ENCODE measurements at places on chromosomes 7 and 10.

- peaks cover 20% of the 10 kb centered on the region for H3K4me1 ChIP-seq
- no peak overlapping the region for H3K27ac ChIP-seq
- H3K4me3 ChIP-seq = no peak overlapping the region
- H3K27me3 ChIP-seq = no peaks in the 10 kb centered on the region
- no peaks in the 10 kb centered on the region for H3K36me3 ChIP-seq
- no peak for DNase-seq
Measured at GRCh38 chr7:33072471-33072870, 9.9 kb upstream of the NT5C3A start.

- H3K27me3 ChIP-seq = no peaks in the 10 kb centered on the region
- no peak overlapping the region for H3K27ac ChIP-seq
- H3K4me3 ChIP-seq = no peak overlapping the region
- H3K36me3 ChIP-seq = no peaks in the 10 kb centered on the region
Measured at GRCh38 chr10:79335470-79336235, 11.6 kb upstream of the PPIF start.

- H3K36me3 ChIP-seq = no peaks in the 10 kb centered on the region
- H3K4me3 ChIP-seq = no peak overlapping the region
- H3K27ac ChIP-seq = no peak overlapping the region
- DNase-seq = no peak
- no peaks in the 10 kb centered on the region for H3K27me3 ChIP-seq
Measured at GRCh38 chr7:5700391-5700985, 81.0 kb downstream of the RNF216 start.

- no peaks in the 10 kb centered on the region for H3K4me1 ChIP-seq
- H3K36me3 ChIP-seq = no peaks in the 10 kb centered on the region
- H3K4me3 ChIP-seq = no peak overlapping the region
- H3K27me3 ChIP-seq = peaks cover 20% of the 10 kb centered on the region
- no peak for DNase-seq
Measured at GRCh38 chr10:111103196-111103840, 26.5 kb downstream of the ADRA2A start.

- no peak for DNase-seq
- H3K36me3 ChIP-seq = no peaks in the 10 kb centered on the region
- H3K4me3 ChIP-seq = no peak overlapping the region
- H3K4me1 ChIP-seq = no peaks in the 10 kb centered on the region
Measured at GRCh38 chr10:44647877-44648542, 263.1 kb upstream of the CXCL12 start.

DNA sequence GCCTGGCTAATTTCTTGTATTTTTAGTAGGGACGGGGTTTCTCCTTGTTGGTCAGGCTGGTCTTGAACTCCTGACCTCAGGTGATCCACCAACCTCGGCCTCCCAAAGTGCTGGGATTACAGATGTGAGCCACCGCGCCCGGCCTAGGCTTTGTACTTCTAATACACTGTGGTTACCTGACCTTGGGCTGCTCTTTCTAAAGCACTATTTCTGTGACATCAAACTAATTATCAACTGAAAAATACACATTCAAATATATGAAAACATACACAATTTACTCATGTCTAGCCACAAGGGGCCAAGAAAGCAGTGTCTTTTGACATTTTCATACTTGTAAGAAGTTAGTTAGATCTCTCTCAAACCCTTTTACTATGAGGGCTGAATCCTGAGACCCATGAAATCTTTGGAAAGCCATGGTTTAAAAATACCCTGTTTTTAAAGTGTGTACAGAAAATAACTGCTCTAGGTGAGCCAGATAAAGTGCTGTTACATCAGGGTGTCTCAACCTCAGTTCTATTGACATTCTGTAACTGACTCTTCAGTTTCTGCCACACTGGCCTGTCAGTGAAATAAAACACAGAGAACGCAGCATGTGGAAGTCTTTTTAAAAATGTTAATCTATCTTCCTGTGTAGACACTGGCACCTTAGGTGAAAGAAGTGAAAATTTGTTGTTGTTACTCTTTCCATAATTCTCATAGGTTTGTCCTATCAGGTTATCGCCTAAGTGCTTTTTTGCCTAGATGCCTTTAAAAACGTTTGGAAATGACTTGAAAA is 58.8 kb downstream of the CREM start:
- DNase-seq = no peak
- no peaks in the 10 kb centered on the region for H3K4me1 ChIP-seq
- no peak overlapping the region for H3K4me3 ChIP-seq

- H3K4me1 ChIP-seq = peaks cover 1% of the 10 kb centered on the region
- H3K27ac ChIP-seq = no peak overlapping the region
- no peaks in the 10 kb centered on the region for H3K27me3 ChIP-seq
Measured at GRCh38 chr7:41792120-41792519, 89.2 kb upstream of the INHBA start.

- DNase-seq = no peak
- H3K27ac ChIP-seq = no peak overlapping the region
- H3K36me3 ChIP-seq = no peaks in the 10 kb centered on the region
- H3K4me3 ChIP-seq = no peak overlapping the region
Measured at GRCh38 chr7:143199040-143199439, 15.8 kb downstream of the TAS2R39 start.

DNA sequence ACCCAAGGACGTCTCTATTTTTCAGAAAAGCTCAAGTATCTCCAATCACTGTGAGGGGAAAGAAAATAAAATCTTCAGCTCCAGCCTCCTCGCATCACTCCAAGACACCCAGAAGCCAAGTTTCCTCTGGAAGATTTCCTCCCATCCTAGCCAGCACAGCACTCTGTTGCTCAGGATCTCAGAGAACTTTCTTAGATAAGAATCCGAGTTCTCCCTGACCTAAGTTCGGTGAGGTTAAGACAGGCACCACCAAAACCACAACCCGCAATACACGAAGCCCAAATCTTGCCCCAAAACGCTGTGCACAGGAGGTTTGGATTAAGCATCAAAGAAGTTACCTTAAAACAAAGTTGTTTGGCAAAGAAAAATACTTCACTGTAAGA is 4.2 kb downstream of the FAM53B start:
- peak overlapping the region; percentile 80 for H3K4me3 ChIP-seq
- no peaks in the 10 kb centered on the region for H3K36me3 ChIP-seq
- peak overlapping the region; percentile 86 for H3K27ac ChIP-seq
- DNase-seq = no peak

- peaks cover 37% of the 10 kb centered on the region for H3K4me1 ChIP-seq
- H3K36me3 ChIP-seq = no peaks in the 10 kb centered on the region
- H3K27ac ChIP-seq = no peak overlapping the region
- no peaks in the 10 kb centered on the region for H3K27me3 ChIP-seq
- H3K4me3 ChIP-seq = no peak overlapping the region
- no peak for DNase-seq
Measured at GRCh38 chr7:22728401-22729029, 1.5 kb downstream of the IL6 start.

DNA sequence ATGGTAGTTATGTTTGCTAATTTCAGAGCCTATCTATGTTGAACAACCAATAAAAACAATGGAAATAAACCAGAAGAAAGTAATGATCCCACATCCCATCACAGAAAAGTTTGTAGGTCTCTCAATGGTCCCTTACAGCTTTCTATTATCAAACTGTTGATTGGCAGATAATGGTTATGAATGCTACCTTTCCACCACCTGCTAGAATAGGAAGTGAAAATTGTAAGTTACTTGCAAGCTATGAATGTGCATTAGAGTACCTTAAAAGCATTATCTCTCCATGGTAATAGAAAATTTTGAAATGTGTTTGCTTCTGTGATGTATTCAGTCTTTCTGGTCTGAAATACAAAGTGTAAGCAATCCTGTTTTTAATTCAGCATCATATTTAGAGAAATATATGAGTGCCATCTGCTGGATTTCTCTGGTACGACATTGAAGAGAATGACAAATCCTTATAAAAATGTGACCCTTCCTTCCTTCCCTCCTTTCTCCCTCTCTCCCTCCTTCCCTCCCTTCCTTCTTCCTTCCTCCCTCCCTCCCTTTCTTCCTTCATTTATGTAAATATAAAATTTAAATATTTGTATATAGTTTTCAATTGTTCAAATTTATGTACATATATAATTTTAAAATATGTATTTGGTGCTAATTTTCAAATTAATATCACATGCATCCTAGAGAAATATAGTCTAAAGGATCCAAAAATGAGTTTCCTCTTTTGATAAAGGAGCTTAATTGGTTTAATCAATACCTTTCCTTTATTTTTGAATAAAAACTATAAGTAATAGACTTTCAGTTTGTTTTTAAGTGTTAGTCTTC is 41.4 kb upstream of the PNLIPRP3 start:
- H3K27me3 ChIP-seq = no peaks in the 10 kb centered on the region
- no peaks in the 10 kb centered on the region for H3K4me1 ChIP-seq
- H3K36me3 ChIP-seq = no peaks in the 10 kb centered on the region
- no peak overlapping the region for H3K27ac ChIP-seq

DNA sequence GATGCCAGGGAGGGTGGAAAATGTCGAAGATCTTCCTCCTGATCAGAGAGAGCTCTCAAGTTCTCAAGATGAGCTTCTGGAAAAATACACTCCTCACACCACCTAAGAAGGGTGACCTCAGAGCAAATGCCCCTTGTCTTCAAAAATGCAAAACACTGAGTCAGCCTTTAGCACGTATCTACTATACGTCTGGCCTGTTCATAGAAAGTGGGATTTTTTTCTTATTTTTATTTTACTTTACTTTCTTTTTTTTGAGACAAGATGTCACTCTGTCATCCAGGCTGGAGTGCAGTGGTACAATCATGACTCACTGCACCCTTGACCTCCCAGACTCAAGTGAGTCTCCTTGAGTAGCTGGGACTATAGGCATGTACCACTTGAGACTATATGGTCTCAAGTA is 57.1 kb downstream of the AFAP1L2 start:
- no peak overlapping the region for H3K4me3 ChIP-seq
- no peak for DNase-seq
- H3K36me3 ChIP-seq = no peaks in the 10 kb centered on the region
- H3K27ac ChIP-seq = no peak overlapping the region
- no peaks in the 10 kb centered on the region for H3K27me3 ChIP-seq

GRCh38 chr10:29199941-29200679 is 88.8 kb upstream of the LYZL1 start:
- DNase-seq = no peak
- H3K4me3 ChIP-seq = no peak overlapping the region
- H3K27ac ChIP-seq = no peak overlapping the region
- H3K36me3 ChIP-seq = no peaks in the 10 kb centered on the region
- H3K27me3 ChIP-seq = no peaks in the 10 kb centered on the region
- H3K4me1 ChIP-seq = no peaks in the 10 kb centered on the region

DNA sequence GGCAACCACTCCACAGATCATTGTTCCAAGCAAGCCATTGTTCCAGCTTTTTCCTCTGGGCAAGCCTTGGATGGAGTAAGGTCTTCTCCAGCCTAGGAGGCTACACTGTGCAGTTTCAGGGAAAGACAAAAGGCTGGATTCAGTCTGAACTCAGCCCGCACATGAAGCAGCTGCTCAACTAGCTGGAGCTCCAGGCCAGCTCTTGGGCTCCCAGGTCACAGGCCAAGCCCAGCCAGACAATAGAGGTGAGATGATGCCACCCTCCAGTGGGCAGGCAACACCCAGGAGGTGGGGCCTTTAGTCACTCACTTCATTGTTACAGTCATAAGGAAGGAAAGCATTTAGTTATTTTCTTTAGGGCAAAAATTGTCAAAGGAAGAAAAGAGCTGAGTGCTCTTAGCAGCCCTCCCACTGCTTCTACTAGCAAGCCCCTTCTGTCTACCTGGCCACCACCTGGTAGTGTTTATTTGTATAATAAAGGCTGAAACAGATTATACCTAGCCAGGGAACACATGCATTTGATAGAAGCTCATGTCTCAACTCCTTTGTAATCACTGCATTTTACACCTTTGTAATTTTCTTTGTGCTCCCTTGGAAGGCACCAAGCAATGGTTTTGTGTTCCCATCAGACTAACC is 253.4 kb downstream of the WDR11 start:
- H3K4me3 ChIP-seq = no peak overlapping the region
- no peak for DNase-seq
- H3K27me3 ChIP-seq = no peaks in the 10 kb centered on the region
- no peaks in the 10 kb centered on the region for H3K4me1 ChIP-seq

DNA sequence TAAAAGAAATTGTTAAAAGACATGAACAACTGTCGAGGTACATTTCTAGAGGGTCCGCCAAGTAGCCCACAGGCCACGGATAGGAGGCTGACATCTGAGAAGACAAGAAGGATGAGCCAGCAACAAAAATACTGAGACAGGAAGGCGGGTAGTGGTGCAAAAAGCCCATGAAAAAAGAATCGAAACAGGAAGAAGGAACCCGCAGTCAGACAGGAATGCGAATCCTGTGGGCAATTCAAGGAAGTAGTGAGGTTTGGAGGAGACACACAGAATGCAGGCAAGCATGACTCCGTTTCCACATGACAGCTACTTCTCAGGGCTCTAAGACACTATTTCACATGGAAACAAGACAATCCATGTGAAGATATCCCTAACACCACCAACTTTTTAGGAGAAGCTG is 125.2 kb downstream of the DOCK4 start:
- DNase-seq = no peak
- no peak overlapping the region for H3K27ac ChIP-seq
- H3K4me1 ChIP-seq = peaks cover 59% of the 10 kb centered on the region

- H3K4me1 ChIP-seq = peaks cover 55% of the 10 kb centered on the region
- H3K27me3 ChIP-seq = no peaks in the 10 kb centered on the region
- H3K27ac ChIP-seq = peak overlapping the region; percentile 78
- no peak for DNase-seq
- no peaks in the 10 kb centered on the region for H3K36me3 ChIP-seq
Measured at GRCh38 chr10:78746155-78746763, 322.5 kb upstream of the ZMIZ1 start.

- H3K4me3 ChIP-seq = no peak overlapping the region
- no peak overlapping the region for H3K27ac ChIP-seq
- H3K27me3 ChIP-seq = no peaks in the 10 kb centered on the region
- no peaks in the 10 kb centered on the region for H3K36me3 ChIP-seq
- H3K4me1 ChIP-seq = no peaks in the 10 kb centered on the region
- DNase-seq = no peak
Measured at GRCh38 chr7:137577184-137577583, 233.7 kb upstream of the PTN start.

DNA sequence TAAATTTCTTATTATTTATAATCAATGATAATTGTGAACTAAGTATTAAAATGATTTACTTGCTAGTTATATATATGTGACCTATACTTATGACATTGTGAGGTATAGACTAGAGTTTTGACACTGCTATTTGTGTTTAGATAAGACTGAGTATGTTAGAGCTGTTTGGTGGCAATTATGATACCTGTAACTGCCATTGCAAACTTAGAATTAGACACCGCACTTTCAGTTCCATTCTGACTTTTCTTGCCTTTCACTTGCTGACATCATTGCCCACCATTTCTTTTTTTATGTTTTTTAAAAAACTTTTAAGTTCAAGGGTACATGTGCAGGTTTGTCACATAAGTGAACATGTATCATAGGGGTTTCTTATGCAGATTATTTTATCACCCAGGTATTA is 214.5 kb downstream of the MBL2 start:
- H3K36me3 ChIP-seq = no peaks in the 10 kb centered on the region
- no peak overlapping the region for H3K27ac ChIP-seq
- no peaks in the 10 kb centered on the region for H3K4me1 ChIP-seq
- H3K4me3 ChIP-seq = no peak overlapping the region
- DNase-seq = no peak

GRCh38 chr7:94183289-94183749 is 179.2 kb upstream of the BET1 start:
- H3K4me3 ChIP-seq = no peak overlapping the region
- H3K27me3 ChIP-seq = no peaks in the 10 kb centered on the region
- peak overlapping the region; percentile 79 for H3K27ac ChIP-seq
- peaks cover 5% of the 10 kb centered on the region for H3K4me1 ChIP-seq

GRCh38 chr7:134957005-134957404 is 29.3 kb upstream of the AGBL3 start:
- no peak for DNase-seq
- H3K4me1 ChIP-seq = no peaks in the 10 kb centered on the region
- H3K4me3 ChIP-seq = no peak overlapping the region
- no peaks in the 10 kb centered on the region for H3K27me3 ChIP-seq
- peaks cover 41% of the 10 kb centered on the region for H3K36me3 ChIP-seq
